MCF 10A (cell line): ENCODE measurements at places on chromosomes 5 and 9.

- DNase-seq, result peak; percentile 86
Measured at GRCh38 chr5:36664766-36665165, 58.4 kb downstream of the SLC1A3 start.

GRCh38 chr9:107545036-107545435 is 55.5 kb upstream of the KLF4 start:
- DNase-seq, result no peak

DNA sequence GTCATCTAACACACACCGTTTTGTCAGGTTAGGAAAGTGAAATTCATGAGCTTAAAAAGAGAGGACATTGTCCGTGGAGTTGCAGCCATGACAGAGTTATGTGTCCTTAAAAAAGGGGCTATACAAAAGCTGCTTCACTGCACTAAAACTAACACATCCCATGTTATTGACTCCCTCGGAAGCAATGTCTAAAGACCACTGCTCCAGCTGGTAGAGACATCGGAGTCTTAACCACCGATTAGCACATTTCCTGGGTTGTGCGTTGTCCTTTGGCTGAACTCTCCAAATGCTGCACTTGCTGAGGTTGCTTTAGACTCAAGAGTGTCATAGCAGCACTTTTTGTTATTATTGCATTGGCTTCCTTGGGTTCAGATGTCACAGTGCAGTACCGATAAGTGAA is 128.3 kb upstream of the C9orf72 start:
- peak; percentile 55 for DNase-seq

DNA sequence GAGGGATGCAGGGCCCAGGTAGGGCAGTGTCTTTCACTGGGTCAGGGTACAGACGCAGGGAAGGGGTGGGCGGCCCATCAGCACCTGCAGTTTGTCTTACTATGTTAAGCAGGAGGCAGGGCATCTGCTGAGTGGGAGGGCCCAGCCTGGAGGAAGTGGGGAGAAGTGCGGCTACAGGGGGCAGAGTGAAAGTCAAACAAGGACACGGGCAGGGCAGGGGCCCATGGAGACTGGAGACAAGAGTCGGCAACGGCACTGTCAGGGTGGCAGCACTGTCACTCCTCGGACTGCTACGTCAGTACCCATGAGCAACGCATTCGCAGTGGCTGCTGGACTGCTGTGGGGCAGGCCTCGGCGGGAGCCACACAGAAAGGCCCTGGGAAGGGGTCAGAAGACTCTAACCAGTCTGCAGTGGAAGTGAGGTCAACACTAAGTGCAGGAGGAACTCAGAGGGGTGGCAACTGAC is 19.7 kb downstream of the CAMSAP1 start:
- no peak for DNase-seq

DNA sequence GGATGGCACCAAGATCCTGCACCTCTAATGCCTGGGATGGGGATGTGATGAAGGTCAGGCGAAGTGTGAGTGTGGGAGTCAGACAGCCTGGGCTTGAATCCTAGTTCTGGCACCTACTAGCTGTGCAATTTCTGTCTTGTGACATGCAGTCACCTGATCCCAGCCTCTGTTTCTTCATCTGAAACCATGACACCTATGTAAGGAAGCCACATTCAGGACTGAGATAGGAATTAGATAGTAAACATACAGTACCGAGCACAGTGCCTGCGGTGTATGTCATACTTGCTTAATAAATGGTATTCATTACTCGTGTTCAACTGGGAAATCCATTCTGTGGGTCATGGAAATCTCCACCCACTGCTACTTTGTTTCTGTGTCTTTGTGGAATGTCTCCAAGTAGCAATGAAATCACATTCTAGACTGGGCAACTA is 140.6 kb upstream of the STC2 start:
- DNase-seq, result no peak

DNA sequence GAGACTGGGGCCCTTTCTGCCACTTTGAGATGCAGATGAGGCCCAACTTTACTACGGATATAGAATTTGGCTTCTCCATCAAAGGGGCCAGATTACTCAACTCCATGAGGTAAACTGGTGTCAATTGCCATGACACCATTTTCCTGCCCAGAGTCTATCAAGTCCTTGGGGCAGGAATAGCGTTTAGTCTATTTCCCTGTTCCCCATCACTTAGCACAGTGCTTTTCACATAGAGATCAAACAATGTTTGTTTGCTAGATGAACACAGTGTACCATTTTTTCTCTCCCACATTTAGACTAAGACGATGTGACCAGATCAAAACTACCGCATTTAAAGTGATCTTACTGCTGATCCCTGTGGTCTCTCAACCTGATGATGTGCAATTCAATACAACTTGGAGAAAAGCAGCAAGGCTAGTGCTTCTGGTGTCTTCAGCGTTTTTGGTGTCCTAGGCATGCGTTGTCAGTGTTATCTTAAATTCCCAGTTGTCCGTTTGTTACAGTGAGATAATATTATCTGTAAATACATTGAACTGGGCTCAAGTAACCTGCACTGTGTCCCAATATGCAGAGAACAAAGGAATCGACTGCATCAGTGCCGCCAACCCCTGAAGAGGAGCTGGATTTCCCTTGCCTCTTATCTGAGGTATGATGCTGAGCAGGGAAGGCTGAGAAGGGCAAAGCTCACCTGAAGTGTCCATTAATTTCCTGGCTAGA is 446.2 kb downstream of the PLK2 start:
- no peak for DNase-seq

DNA sequence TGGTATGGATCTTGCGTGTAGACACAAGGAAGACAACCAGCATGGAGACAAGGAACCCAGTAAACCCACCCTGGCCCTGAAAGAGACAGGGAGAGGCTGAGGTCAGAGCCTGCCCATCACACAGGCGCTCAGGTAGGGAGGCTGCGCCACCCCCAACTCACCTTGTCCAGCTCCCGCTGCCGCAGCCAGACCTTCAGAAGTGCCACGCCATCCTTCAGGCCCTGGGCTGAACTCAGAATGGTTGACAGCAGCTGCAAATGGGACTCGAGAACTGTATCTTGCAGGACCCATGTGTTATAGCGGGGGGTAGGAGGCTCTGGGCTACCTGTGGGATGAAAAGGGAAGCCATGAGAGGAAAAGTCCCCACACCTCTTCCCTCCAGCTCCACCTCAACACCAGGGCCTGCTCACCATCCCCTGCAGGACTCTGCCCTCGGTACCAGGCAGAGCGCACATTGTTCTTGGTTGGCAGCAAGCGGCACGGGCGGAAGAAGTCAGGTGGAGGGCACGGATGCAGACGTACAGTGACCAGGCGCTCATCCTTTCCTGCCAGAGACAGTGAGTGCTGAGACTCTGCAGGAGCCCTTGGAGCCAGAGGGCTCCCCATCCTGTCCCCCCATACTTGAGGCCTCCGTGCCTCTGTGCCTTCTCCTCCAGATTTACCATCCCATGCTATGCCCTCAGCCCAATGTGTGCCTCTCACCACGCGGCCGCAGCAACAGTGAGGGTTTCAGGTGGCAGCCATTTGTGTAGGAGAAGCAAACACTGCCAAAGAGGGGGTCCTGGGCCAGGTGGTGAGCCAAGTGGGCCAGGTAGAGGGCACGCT is 4.7 kb downstream of the NOL6 start:
- no peak for DNase-seq

DNA sequence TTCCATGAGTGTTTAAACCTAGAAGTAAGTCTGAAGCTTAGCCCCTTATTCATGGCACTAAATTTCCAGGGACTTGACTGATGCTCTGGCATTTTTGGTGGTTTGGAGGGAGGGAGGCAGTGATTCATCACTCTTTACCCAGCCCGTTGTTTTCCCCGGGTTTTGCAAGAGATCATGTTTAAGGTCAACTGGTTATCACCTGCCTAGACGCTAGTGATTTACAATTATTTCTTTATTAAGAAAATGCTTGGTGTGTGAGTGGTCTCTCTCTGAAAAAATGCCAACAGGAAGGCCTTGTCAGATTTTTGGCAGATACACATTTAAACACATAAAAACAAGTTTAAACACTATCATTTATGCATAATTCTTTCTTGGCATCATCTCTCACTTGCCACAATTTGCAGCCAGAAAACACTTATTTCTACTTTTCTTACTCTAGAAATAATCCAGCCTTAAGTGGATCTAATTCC is 737.9 kb upstream of the ZNF608 start:
- DNase-seq, result peak; percentile 97

- DNase-seq, result peak; percentile 27
Measured at GRCh38 chr5:172760959-172761358, 10.0 kb downstream of the DUSP1 start.

DNA sequence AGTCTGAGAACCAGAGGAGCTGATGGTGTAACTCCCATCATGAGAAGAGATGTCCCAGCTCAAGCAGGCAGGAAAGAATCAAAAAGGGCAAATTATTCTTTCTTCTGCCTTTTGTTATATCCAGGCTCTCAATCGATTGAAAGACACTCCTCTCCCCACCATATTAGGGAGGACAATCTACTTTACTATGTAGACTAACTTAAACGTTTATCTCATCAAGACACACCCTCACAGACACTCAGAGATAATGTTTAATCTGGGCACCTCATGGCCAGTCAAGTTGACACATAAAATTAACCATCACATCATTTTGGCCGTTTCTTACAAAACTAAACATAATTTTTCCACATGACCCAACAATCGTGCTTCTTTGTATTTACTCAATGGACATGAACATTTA is 534.3 kb upstream of the RORB start:
- DNase-seq, result no peak

DNA sequence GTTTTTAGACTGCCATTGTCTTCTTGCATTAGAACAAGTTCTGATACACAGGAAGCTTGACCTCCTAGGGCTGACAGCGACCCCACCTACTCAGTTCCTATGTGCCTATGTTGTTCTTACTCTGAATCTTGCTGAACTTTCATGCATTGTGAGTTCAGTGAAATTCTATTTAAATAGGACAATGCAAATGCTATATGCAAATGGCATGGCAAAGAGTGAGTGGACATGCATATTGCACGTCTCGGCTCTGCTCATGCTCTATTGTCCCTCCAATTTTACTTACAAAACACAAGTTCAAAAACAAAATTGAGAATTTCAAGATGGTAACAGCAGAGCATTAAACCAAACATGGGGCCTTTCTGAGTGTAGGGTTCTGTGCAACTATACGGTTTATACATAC is 5.3 kb upstream of the DCP2 start:
- DNase-seq, result no peak

GRCh38 chr9:92745881-92746280 is 18.8 kb downstream of the BICD2 start:
- no peak for DNase-seq
